Tibial artery (tissue), 4 donors: ENCODE measurements at places on chromosomes 5 and 9.

GRCh38 chr5:23977997-23978396 lies 470.6 kb downstream of the PRDM9 start:
- no peak for DNase-seq

- peak; percentile 71 for DNase-seq
Observed at GRCh38 chr5:473551-474192, 30.7 kb downstream of the EXOC3 start.

GRCh38 chr9:107727086-107727780 lies 237.7 kb upstream of the KLF4 start:
- DNase-seq: no peak

- no peak for DNase-seq
Observed at GRCh38 chr5:199197-199949, 8.1 kb downstream of the LRRC14B start.

DNA sequence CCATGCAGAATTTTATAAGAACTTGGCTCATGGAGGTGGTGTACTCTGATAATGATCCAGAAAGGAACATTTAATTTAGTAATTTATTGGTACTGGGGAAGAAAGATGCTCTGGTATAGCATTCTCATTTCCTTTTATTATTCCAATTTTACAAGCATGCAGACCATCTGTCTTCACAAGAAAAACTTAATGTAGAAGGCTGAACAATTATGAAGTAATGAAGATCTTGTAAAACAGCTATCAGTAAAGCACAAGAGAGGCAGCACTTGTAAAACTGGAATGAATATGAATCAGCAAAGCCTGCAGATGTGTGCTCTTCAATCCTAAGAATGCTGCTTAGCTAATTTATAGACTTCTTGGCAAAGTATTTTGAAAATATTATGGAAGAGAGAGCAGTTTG lies 300.0 kb downstream of the YTHDC2 start:
- no peak for DNase-seq

DNA sequence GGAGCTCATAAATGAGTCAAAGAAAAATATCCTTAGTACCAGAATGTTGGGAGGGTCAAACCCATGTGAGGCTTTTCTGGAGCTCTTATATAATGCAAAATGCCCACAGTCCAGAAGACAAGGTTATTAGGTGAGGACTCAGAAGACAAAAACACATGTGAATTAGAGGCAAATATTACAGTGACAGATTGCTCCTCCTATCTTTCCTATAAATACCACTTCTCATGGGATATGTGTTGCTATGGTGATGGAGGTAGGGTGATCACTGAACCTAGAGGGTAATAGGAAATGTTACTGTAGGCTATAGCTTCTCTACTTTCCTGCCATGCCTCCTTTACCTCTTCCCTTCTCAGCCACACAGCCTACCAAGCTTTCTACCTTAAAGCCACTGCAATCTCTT lies 264.6 kb downstream of the SEC61B start:
- no peak for DNase-seq

GRCh38 chr5:18043344-18043743 lies 409.1 kb downstream of the TAF11L14 start:
- DNase-seq: no peak

- DNase-seq: no peak
Observed at GRCh38 chr9:71441266-71441665, 319.8 kb upstream of the TRPM3 start.

- no peak for DNase-seq
Observed at GRCh38 chr9:88741335-88741734, 206.4 kb downstream of the NXNL2 start.

GRCh38 chr5:135027266-135027696 lies 6.7 kb downstream of the PITX1 start:
- no peak for DNase-seq

- peak; percentile 18 for DNase-seq
Observed at GRCh38 chr9:129284607-129285291, 106.7 kb upstream of the IER5L start.

- no peak for DNase-seq
Observed at GRCh38 chr5:62284946-62285891, 20.8 kb upstream of the KIF2A start.

DNA sequence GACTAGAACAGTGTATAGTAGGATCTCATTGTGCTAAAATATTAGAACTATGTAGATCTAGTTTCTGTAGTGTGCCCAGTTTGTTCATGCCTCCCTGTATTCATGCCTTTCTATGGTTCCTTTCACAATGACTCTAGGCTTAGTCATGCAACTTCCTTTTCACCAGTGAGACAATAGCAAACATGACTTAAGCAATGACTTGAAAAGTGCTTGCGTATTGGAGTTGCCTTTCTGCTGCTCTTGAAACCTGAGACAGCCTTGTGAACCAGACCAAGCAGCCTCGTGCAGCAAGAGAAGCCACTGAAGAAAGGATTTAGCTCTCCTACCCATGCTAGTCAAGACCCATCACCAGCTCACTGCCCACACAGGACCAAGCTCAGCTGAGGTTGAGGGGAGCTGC lies 294.5 kb upstream of the TAS2R1 start:
- DNase-seq: no peak

DNA sequence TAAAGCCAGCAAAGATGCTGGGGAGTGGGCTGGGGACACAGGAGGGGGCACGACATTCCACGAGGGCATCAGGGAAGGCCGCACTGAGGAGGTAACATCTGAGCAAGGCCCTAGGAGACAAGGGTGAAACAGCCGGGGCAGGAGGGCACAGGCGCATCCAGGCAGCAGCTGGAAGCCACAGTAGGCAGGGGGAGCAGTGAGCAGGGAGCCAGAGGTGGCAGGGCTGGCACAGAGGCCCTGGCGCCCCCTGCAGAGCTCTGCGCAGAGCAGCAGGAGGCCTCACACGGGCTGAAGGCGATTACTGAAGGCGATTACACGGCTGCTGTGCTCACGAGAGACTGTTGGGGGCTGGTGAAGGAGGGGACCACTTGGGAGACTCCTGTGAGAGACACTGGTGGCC lies 15.4 kb downstream of the LMAN2 start:
- DNase-seq: no peak

DNA sequence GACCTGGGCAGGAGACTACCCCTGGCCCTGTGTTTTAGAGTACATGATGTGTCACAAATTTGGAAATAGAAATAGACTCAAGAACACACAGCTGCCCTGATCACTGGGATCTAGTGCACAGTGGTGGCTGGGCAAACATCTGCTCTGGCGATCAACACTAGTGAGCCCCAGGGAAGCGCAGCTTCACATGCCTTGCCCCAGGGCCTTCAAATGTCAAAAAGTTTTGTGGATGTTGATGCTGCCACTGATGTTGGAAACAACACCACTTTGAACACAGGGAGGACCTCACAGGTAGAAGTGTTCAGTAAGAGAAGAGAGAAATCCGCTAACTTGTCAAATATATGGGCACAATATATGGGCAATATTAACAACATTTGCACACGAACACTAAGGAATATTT lies 7.1 kb upstream of the MAP3K1 start:
- no peak for DNase-seq

- DNase-seq: no peak
Observed at GRCh38 chr9:23682891-23683431, 143.1 kb downstream of the ELAVL2 start.

GRCh38 chr5:665541-665955 lies 27.6 kb downstream of the TPPP start:
- DNase-seq: no peak

- no peak for DNase-seq
Observed at GRCh38 chr9:92654481-92655301, 15.2 kb downstream of the IPPK start.

GRCh38 chr5:4048398-4048797 lies 452.8 kb downstream of the IRX1 start:
- no peak for DNase-seq

DNA sequence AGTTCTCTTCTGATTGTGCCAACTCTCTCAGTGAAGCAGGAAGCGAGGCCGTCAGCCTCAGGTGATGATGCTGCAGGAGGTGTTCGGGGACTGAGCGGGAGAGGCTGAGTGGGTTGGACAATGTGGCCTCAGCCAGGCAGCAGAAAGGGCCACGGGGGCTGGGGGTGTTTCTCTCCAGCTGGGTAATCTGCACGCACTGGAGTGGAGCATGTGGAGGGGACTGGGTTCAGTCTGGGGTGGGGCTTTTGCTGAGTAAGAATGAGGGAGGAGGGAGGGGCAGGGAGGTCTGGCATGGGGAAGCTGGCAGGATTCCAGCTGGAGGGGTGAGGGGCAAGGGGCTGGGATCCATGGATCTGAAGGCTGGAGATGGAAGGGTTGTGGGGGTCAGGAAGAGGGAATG lies 60.8 kb upstream of the PHYKPL start:
- peak; percentile 47 for DNase-seq

GRCh38 chr5:180600554-180601041 lies 9.3 kb upstream of the SCGB3A1 start:
- peak; percentile 29 for DNase-seq

DNA sequence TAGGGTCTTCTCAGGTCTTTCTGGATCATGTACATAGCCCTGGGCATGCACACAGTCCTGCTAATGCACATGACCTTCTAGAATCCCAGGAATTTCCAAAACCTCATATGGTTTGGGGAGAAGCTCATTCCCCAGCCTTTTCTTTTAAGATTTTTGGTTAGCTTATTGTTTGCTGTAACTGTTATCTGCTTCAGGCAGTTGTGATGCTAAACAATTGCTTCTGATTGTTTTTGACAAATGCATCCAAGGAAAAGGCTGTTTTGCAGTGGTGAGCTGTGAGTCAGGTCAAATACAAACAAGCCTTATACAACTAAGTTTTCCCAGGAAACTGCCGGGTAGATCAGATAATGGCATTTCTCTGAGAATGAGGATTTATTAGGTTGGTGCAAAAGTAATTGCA lies 32.7 kb downstream of the SMC5 start:
- no peak for DNase-seq

DNA sequence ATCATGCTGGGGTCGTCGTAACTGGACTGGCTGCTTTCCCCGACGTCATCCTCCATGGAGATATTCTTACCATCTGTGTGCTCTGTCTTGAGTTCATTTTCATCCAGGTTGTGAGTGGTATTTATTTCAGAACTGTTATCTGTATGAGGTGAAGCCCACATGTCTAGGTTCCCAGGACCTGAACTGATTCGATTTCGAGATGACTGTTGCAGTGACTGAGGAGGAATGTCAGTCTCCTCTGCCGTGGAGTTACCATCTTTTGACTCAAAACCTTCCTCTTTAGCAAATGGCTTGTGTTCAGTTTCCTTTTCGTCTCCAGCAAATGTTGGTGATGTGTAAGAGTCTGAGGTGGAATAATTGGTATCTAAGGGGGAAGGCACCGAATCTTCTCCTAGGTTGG lies 55.2 kb upstream of the PCA3 start:
- no peak for DNase-seq

GRCh38 chr5:136005476-136005875 lies 23.3 kb upstream of the TGFBI start:
- DNase-seq: no peak

DNA sequence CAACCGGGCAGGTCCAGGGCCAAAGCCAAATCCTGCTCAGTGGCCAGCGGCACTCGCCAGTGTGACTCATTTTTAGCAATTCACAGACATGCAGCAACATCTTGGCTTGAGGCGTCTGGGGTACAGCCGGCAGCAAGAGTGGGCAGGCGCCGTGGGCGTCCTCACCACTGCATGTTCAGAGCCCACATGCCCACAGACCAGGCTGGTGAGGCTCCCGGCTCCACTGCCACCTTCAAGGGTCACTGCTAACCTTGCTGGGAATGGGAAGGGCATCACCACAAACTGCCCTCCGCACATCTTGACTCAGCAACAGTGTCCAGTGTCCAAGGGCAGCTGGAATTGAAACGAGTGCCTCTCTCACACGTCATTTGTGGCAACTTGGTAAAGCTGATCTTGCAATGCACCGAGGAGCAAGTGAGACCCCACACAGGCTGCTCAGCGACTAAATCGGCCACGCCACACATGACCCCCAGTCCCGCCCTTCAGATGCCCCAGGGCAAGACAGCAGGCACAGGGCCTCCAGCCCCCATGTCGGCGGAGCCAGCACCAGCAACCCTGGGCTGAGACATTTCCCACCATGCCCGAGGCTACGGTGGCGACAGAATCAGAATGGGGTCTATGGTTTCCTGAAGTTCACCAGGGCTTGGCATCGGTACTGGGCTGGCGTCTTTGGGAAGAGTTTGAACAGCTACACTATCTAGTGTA lies 140.3 kb downstream of the ROR2 start:
- DNase-seq: no peak

DNA sequence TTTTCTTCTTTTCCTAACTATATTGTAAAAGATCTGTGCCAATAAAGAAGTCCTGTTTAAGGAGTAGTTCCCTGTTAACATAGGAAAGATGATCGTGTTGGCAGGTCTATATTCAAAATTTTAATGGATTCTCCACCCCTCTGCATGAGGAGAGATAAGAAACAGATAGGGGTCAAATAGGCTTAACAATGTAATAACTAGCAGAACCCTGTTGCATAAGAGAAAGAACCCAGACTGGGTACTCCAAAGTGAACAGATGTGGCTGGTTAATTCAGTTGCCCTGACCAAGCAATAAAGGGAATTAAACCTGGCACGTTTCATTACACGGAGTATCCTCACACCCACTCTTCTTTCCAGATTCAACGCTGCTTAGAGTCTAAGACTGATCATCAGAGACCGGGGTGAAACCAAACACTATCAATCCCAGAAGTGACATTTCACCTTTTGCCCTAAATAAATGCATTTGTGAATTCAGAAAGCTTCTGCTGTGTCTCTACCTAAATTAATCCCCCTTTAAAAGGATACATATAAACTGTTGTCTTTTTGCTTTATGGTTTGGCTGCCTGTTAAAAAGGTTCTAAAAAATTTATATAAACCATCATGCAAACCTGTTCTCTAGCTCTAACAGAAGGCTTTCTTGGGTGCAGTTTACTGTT lies 1276.9 kb upstream of the WWC1 start:
- no peak for DNase-seq

DNA sequence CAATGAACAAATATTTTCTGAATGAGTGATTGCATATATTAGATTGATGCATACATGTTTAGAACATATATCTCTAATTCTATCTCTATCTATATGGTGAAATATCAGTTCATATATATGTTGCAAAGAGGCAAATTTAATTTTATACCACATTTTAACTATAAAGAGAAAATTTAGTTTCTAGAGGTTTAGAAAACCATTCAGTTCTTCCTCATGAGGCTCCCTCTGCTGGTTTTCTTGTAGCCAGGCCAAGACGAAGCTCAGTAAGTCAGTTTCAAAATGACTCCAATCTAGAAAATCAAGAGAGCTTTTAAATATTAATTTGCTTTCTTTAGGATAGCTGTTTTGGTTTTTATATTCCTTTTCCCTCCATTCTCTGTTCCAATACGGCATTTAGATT lies 312.1 kb downstream of the TMEM232 start:
- no peak for DNase-seq

GRCh38 chr5:37915097-37915736 lies 75.4 kb upstream of the GDNF start:
- no peak for DNase-seq

GRCh38 chr5:151213803-151214613 lies 9.9 kb downstream of the CCDC69 start:
- peak; percentile 89 for DNase-seq

- no peak for DNase-seq
Observed at GRCh38 chr5:122639033-122639432, 135.8 kb upstream of the SNX2 start.

DNA sequence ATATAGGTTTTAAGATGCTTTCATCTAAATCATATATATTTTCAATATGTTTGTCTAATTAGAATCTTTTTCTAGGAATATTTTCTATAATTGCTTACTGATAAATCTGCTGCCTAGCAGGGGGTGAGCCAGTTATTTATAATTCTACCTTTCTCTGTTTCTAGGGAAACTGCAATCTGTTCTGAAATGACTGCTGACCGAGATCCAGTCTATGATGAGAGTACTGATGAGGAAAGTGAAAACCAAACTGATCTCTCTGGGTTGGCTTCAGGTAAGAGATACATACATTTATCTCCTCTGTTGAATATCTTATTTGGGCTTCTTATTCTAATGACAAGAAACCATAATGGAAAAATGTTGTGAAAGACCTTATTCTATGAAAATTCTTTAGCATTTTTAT lies 127.3 kb downstream of the XRCC4 start:
- no peak for DNase-seq
